ENCODE measurements at places on chromosomes 1 and 21. TPM values are rescaled to one million over a fixed set of nuclear protein-coding genes. Genes with fewer than 3 reads are reported as not detected.

GRCh38 chr1:2962061-2962460 lies 59.2 kb upstream of the ACTRT2 start:
- no peak for DNase-seq
- H3K36me3 ChIP-seq = no peaks in the 10 kb centered on the region
- no peak overlapping the region for H3K4me3 ChIP-seq
- H3K27me3 ChIP-seq = no peaks in the 10 kb centered on the region

GRCh38 chr1:203396595-203397194 lies 45.8 kb upstream of the FMOD start:
- no peak overlapping the region for H3K4me3 ChIP-seq
- H3K27ac ChIP-seq = no peak overlapping the region
- H3K36me3 ChIP-seq = no peaks in the 10 kb centered on the region
- no peaks in the 10 kb centered on the region for H3K27me3 ChIP-seq
- DNase-seq = no peak

DNA sequence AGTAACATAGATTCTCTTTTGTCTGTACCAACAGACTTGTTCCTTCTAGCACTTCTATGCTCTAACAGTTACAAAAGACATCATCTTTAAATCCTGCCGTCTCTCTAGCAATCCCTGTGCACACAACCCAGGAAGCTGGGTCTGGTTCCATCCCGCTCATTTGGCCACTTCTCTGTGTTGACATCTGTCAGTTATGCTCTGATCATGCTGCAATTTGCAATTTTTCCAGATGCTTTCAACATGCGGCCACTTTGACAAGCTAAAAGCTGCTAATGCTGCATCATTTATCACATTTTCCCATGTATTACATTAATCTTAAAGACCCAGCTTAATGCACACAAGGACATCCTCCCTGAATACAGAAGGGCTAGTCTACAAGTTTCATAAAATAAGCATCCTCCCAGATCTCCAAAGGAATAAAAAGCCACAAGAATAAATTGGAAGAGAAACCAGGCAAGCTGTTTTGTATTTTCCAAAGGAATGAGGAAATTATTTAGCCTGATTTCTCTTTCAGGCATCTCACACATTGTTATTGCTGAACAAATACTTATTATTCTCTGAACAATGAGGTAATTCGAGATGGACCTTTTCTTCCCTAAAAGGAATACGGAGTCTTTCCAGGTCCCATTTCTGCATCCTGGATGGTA lies 19.0 kb upstream of the LRRC52 start:
- no peak for DNase-seq
- H3K27ac ChIP-seq = no peak overlapping the region
- H3K36me3 ChIP-seq = no peaks in the 10 kb centered on the region

DNA sequence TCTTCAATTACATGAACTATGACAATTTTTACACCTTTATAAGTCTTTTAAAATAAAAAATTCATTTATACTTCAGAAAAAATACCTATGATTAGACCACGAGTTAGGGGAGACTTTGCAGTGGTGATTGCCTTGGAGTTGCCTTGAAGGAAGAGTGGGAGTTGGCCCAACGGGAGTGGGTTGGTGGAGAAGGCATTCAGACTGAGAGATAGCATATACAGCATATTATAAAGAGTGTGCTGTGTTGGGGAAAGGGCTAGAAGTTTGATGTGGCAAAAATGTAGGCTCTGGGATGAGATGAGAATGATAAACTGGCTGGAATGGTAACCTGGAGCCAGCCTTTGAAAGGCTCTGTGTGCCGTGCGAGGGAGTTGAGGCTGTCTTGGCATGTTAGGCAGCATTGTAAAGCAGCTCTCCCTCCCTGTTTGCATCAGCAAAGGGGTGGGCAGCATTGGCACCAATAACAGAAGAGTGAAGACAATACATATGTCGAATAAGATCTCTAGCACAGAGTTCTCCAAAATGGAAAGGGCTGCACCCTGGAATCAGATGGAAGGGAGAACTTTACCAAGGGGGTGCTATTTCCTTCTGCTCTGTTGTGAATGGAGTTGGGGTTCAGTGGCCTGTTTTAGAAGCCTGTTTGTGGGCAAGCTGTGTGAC lies 24.4 kb downstream of the MPZL1 start:
- no peaks in the 10 kb centered on the region for H3K36me3 ChIP-seq
- H3K4me3 ChIP-seq = no peak overlapping the region
- DNase-seq = no peak
- peaks cover 46% of the 10 kb centered on the region for H3K4me1 ChIP-seq

- H3K36me3 ChIP-seq = no peaks in the 10 kb centered on the region
- H3K27ac ChIP-seq = no peak overlapping the region
- DNase-seq = no peak
- H3K4me3 ChIP-seq = no peak overlapping the region
- no peaks in the 10 kb centered on the region for H3K4me1 ChIP-seq
- no peaks in the 10 kb centered on the region for H3K27me3 ChIP-seq
Observed at GRCh38 chr1:113058941-113059706, 13.9 kb upstream of the LRIG2 start.

DNA sequence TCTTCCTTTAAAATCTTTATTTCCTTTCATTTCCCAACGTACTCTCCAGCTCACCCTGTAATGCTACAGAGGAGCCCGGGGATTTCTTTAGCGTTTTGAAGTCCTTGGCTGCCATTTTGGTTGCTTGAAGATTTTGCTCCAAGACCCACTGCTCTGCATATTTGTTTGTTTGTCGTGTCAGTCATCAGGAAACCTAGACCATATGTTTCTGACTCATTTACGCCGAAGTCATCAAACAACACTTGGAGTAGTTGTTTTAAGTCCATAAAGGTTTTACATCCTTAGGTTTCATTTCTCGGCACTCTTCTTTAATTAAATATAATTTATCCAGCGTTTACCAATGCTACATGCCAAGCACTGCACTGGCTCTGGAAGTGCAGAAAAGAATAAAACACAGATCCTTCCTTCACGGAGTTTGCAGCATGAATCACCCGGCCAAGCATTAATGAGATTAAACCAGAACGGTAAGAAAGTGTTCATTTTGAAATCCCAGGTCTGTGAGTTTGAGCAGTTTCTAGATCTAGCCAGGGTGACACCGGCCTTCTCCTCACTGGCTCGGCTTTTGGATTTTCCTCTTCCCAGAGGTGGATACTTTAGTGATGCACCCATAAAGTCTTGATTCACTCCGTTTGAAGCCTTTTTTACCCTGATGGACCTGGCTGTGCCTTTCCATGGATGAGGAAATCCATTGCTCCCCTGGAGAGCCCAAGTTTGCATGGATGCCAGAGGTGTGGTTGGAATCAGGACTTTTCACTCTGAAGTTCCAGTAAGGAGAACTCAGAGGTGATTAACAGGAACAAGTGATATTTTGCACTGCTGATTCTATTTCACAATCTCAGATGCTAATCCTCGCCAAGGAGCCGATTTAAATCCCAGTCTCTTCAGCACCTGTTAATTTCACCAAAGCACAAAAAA lies 109.3 kb downstream of the KAZN start:
- no peaks in the 10 kb centered on the region for H3K27me3 ChIP-seq
- no peaks in the 10 kb centered on the region for H3K4me1 ChIP-seq
- DNase-seq = no peak
- no peak overlapping the region for H3K4me3 ChIP-seq
- H3K27ac ChIP-seq = no peak overlapping the region

DNA sequence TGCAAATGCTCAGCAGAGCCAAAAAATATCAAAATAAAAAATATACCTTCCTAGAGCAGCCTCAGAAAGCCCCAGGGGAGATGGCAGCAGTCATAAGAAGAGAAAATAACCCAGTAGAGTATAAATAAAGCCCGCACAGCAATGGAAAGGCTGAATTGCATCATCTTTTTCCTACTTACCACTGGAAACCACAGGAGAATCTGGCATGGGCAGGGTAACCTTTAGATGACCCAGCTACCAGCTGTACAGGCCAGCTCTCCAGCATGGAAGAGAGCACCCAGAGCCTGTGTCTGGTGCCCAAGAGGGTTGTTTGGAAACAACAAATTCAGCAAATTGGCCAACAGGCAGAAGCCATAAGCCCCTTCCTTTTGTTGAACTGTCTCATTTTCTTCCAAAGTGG lies 253.1 kb downstream of the OMA1 start:
- H3K27me3 ChIP-seq = no peaks in the 10 kb centered on the region
- no peaks in the 10 kb centered on the region for H3K36me3 ChIP-seq
- no peaks in the 10 kb centered on the region for H3K4me1 ChIP-seq
- H3K27ac ChIP-seq = no peak overlapping the region
- H3K4me3 ChIP-seq = no peak overlapping the region
- DNase-seq = no peak

GRCh38 chr1:182658055-182658454 lies 26.3 kb downstream of the RGS8 start:
- no peak overlapping the region for H3K27ac ChIP-seq
- H3K4me1 ChIP-seq = no peaks in the 10 kb centered on the region
- no peaks in the 10 kb centered on the region for H3K36me3 ChIP-seq
- no peaks in the 10 kb centered on the region for H3K27me3 ChIP-seq

- H3K36me3 ChIP-seq = peaks cover 31% of the 10 kb centered on the region
- no peak overlapping the region for H3K27ac ChIP-seq
- DNase-seq = no peak
- no peak overlapping the region for H3K4me3 ChIP-seq
Observed at GRCh38 chr1:183533617-183534174, 56.6 kb downstream of the NCF2 start.

INAVA gene
- total RNA-seq = 3.5 TPM

- peaks cover 11% of the 10 kb centered on the region for H3K4me1 ChIP-seq
- no peak overlapping the region for H3K4me3 ChIP-seq
Observed at GRCh38 chr1:90558126-90558525, 159.0 kb downstream of the BARHL2 start.

DNA sequence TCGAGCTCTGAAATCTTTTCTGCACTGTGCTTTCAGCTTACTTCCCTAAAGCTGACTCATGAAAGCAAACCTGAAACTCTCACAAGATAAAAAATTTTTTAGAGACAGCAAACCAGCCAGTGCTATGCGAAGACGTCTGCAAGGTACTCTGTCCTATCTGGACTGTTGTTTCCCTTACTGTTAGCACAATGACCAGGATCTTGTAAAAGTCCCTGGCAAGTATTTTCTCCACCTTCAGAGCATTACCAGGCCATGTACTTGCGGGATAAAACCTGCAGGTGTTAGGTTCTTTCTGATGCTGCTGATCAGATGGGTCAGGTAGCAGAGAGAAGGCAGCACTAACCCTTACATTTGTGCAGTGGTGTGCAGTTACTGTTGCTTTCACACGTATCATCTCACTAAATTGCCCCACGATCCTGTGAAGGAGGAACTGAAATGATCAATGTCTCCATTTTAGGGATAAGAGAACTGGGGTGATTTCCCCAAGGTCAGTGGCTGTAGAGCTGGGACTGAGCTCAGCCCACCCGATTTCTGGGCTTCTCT lies 56.6 kb downstream of the PLXNA2 start:
- peaks cover 15% of the 10 kb centered on the region for H3K4me1 ChIP-seq
- H3K36me3 ChIP-seq = no peaks in the 10 kb centered on the region
- no peak overlapping the region for H3K27ac ChIP-seq
- H3K4me3 ChIP-seq = no peak overlapping the region

S100A13 gene
- total RNA-seq = 64.2 TPM

DNA sequence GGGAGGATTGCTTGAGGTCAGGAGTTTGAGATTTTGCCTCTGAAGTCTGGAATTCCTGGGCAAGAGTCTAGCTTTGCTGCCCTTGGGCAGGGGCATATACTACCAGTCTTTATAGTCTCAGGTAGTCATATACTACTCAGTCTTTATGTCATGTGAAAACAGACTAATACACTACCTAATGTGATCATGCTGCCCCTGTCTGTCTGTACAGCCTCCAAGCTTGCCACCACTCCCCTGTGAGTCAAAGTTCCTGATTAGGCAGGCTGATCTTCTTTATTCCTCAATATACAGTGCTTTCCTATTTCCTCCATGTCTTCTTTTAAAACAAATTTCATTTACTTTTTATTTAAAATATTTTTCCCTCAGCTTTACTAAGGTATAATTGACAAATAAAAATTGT lies 105.3 kb upstream of the BEND5 start:
- H3K4me1 ChIP-seq = no peaks in the 10 kb centered on the region
- H3K27ac ChIP-seq = no peak overlapping the region
- H3K4me3 ChIP-seq = no peak overlapping the region
- no peak for DNase-seq
- H3K36me3 ChIP-seq = no peaks in the 10 kb centered on the region

NMNAT2 gene
- total RNA-seq = 1.1 TPM

- H3K4me1 ChIP-seq = no peaks in the 10 kb centered on the region
- no peaks in the 10 kb centered on the region for H3K36me3 ChIP-seq
- H3K27me3 ChIP-seq = no peaks in the 10 kb centered on the region
- H3K27ac ChIP-seq = no peak overlapping the region
- no peak for DNase-seq
Observed at GRCh38 chr1:217435204-217435603, 195.7 kb downstream of the GPATCH2 start.

DNA sequence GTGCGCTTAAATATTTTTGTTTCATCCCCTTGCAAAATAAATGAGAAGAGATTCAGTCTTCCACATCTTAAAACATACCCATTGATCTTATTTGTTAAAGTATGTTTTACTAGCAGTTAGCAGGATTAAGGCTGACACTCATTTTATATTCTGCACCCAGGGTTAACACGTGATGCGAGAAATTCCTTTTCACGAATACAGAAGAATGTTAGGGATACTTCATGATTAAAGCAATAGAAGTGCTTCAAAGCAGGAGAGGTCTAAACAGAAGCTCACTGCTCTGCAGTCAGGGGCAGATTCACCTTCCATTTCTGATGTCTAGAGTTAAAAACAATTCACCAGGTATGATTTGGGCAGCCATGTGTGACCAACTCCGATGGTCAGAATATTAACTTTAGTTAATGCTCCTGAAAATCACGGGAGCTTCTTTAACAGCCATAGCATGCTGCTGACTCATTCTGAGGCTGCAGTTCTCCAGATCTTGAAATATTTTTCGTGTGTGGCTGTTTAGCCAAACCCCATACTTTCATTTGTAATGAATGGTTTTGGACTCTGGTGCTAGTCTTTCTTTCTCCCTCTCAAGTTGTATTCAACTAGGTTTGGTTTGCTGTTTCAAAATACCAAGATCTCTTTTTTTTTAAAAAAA lies 19.7 kb downstream of the BCAR3 start:
- no peaks in the 10 kb centered on the region for H3K36me3 ChIP-seq
- peak overlapping the region; percentile 65 for H3K27ac ChIP-seq
- H3K4me1 ChIP-seq = peaks cover 39% of the 10 kb centered on the region
- no peak for DNase-seq
- peak overlapping the region; percentile 29 for H3K4me3 ChIP-seq

DNA sequence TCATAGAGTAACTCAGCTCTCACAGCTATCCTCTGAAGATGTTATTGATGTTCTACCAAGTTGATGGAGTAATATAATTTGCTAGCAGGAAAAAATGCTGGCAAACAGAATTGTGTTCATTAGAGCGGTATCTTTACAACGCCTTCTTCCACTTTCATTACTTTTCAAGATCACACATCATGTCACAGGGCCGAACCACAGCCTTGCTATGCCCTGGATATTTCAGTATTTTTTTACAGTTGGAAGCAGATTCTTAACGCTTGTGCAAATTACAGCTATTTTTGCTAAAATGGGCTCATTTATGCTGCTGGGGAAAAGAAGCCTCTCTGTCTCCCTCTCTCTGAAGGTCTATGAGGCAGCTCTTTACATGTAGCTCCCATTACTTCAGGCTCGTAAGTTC lies 632.2 kb downstream of the KIF26B start:
- H3K4me3 ChIP-seq = no peak overlapping the region
- peaks cover 12% of the 10 kb centered on the region for H3K4me1 ChIP-seq
- no peak overlapping the region for H3K27ac ChIP-seq
- no peak for DNase-seq
- no peaks in the 10 kb centered on the region for H3K27me3 ChIP-seq
